ENCODE measurements at places on chromosomes 11 and 22.

GRCh38 chr11:35515224-35515623 is 10.2 kb downstream of the PAMR1 start:
- H3K36me3 ChIP-seq: no peaks in the 10 kb centered on the region
- no peak overlapping the region for H3K4me3 ChIP-seq
- H3K4me1 ChIP-seq: no peaks in the 10 kb centered on the region

- H3K4me3 ChIP-seq: peak overlapping the region; percentile 98
- peak overlapping the region; percentile 83 for H3K27ac ChIP-seq
- peaks cover 8% of the 10 kb centered on the region for H3K36me3 ChIP-seq
- no peak for DNase-seq
Observed at GRCh38 chr11:3840004-3840869, 522 bp downstream of the RHOG start.

DNA sequence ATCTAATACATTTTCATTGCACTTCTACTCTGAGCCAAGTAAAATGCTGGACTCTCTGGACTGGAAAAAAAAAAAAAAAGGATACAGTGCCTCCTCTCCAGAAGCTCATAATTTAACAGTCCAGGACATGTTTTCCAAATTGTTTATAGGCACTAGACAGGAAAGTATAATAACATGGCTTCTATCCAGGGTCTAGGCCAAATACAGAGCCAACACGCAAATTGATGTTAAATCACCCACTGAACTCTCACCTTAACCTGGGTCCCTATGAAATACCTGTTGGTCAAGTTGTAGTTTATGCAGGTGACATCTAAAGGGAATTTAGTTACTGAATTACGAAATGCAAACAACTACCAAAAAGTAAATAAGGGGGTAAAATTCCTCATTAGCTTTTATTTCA is 428.7 kb upstream of the LUZP2 start:
- no peak overlapping the region for H3K27ac ChIP-seq
- no peak overlapping the region for H3K4me3 ChIP-seq
- H3K4me1 ChIP-seq: no peaks in the 10 kb centered on the region
- no peaks in the 10 kb centered on the region for H3K36me3 ChIP-seq

DNA sequence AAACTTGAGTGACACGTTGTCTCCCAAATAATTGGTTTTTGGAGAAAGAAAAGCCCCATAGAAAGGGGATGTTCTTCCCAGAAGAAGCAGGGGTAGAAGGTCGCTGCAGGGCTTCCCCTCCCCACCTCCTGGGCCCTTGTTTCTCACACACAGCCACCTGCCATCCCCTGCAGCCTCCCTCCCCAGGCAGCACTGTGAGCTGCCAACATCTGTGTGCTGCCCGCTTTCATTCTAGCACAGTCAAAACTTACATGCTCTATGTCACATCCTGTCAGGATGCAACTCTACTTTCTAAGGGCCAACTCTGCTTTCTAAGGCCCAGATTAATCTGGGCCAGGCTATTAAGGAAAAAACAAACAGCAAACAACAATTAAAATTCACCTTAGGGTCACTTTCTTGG is 309.4 kb upstream of the ZC3H12C start:
- no peaks in the 10 kb centered on the region for H3K27me3 ChIP-seq
- no peak for DNase-seq
- H3K36me3 ChIP-seq: no peaks in the 10 kb centered on the region
- H3K4me3 ChIP-seq: no peak overlapping the region
- no peak overlapping the region for H3K27ac ChIP-seq
